ENCODE measurements at places on chromosomes 3 and 15.

DNA sequence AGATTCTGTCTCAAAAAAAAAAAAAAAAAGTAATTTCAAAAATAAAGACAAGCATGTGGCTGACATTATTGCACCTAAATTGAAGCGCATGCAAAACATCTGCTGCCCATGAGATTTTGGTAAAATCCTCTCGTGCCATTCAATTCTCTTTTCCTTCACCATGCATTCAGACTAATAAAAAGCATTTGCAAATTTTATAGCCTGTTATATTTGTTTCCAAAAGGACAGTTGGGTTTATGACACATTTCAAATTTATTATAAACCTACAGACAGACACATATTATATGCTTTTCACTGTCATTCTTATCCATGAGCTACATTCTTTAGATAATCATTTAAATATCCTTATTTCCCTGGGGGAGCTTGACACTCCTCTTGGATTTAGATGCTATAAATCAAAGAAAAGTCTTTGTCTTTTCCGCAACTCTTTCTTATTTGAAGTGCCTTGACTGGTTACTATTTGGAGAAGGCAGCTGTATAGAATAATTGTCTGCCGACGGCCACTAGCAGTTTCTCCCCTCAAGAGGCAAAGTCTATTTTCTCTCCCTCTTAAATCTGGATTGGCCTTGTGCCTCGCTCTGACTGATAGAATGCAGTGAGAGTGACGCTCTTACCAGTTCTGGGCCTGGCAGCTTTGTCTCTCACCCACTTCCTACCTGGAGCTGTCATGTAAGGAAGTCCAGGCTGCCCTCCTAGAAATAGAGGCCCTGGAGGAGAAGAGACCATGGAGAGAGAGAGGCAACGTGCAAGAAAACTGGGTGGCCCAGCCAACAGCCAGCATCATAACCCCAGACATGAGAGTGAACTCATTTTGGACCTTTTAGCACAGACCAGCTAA, 6.8 kb upstream of the LRIG1 start:
- DNase-seq: no peak

GRCh38 chr3:15899388-15899787, 101.6 kb upstream of the ANKRD28 start:
- no peak for DNase-seq

GRCh38 chr3:58963928-58964503, 85.8 kb downstream of the CFAP20DC start:
- no peak for DNase-seq

GRCh38 chr3:120151791-120152190, 57.5 kb upstream of the GSK3B start:
- no peak for DNase-seq

- DNase-seq: no peak
Observed at GRCh38 chr3:71718072-71718471, 7.1 kb downstream of the EIF4E3 start.

GRCh38 chr3:175111036-175111435, 251.9 kb downstream of the NAALADL2 start:
- no peak for DNase-seq

GRCh38 chr3:87206070-87206469, 21.0 kb upstream of the CHMP2B start:
- no peak for DNase-seq

DNA sequence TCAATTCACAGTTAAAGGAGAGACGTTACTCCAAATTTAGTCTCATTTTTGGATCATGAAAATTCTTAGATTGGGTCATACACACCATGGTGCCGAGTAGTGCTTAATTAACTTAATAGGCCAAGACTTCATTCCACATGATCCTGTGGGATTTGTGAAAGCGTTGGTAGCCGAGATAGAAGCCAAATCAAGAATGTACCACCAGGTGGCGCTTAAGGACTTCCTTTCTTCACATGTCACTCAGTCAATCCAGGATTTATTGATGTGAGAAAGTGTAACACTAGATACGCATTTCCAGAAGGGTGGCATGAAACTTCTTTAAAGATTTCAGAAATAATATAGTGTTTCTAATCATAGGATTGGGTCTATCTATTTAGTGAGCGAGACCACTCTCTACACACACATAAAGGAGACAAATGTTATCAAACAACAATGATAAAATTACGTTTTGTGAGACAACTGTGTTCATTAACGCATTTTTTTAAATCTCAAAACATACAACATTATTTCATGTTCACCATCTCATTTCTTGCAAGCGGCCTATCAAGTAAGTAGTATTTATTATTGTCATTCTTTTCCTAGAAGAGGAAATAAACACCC, 436.1 kb downstream of the CHL1 start:
- no peak for DNase-seq

DNA sequence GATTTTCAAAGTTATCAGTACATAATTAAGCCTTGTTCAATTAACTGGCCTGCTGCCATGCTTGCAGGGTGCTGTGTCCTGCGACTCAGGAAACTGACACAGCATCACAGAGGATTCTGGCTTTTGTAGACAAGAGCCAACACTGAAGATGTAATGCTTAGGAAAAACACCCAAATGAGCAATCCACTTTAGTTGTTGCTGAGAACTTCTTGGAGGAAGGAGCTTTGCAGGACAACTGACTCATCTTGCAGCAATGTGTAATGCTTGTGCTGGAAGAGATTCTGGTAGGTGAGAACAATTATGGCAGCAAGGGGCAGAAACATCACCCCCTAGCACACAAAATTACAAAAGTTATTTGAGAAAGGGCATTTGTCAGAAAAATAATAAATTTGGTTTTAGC, 67.6 kb downstream of the NLGN1 start:
- no peak for DNase-seq

- no peak for DNase-seq
Observed at GRCh38 chr15:87609474-87609873, 647.1 kb downstream of the NTRK3 start.

Data from activated gamma-delta T cell (primary cell).